Stimulated activated naive CD8-positive, alpha-beta T cell treated with anti-CD3 and anti-CD28 coated beads, Interleukin-15, amount 100 ng/mL, for 72 hours (primary cell): ENCODE measurements at places on chromosomes 4 and X.
A peak's percentile ranks its signal among the peaks of the same experiment; 100 is the strongest.

DNA sequence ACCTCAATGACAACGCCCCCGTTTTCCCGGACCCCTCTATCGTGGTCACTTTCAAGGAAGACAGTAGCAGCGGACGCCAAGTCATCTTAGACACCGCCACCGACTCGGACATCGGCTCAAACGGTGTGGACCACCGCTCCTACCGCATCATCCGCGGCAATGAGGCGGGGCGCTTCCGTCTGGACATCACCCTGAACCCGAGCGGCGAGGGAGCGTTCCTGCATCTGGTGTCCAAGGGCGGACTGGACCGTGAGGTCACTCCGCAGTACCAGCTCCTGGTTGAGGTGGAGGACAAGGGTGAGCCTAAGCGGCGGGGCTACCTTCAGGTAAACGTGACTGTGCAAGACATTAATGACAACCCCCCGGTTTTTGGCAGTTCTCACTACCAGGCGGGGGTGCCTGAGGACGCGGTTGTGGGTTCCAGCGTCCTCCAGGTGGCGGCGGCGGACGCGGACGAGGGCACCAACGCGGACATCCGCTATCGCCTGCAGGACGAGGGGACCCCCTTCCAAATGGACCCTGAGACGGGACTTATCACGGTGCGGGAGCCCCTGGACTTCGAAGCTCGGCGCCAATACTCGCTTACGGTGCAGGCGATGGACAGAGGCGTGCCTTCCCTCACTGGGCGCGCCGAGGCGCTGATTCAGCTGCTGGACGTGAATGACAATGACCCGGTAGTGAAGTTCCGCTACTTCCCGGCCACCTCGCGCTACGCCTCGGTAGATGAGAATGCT, 2.2 kb downstream of the FAT4 start:
- no peak for DNase-seq

DNA sequence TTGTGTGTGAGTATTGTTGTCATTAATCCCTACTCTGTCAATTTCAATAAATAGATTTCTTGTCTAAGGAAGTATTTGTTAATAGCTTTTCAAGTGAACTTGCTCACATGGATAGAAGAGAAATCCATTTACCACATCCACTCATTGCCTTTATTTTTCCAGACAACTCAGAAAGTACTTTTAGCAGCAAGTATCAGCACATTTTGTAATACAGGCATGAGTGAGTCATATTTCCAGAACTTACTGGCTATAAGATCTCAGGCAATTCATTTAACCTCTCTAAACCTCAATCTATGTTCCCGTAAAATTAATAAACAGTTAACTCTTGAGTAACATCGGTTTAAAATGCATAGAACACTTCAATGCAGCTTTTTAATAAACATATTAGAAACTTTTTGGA, 317.9 kb upstream of the PCDH7 start:
- no peak for DNase-seq

GRCh38 chrX:39152106-39152649, 350.9 kb downstream of the MID1IP1 start:
- DNase-seq, result peak; percentile 32

GRCh38 chr4:84531689-84532088, 32.6 kb upstream of the NKX6-1 start:
- DNase-seq, result no peak

GRCh38 chrX:47500554-47500953, 17.5 kb upstream of the ZNF41 start:
- DNase-seq, result no peak

- no peak for DNase-seq
Measured at GRCh38 chrX:72694170-72694569, 19.9 kb downstream of the PHKA1 start.

DNA sequence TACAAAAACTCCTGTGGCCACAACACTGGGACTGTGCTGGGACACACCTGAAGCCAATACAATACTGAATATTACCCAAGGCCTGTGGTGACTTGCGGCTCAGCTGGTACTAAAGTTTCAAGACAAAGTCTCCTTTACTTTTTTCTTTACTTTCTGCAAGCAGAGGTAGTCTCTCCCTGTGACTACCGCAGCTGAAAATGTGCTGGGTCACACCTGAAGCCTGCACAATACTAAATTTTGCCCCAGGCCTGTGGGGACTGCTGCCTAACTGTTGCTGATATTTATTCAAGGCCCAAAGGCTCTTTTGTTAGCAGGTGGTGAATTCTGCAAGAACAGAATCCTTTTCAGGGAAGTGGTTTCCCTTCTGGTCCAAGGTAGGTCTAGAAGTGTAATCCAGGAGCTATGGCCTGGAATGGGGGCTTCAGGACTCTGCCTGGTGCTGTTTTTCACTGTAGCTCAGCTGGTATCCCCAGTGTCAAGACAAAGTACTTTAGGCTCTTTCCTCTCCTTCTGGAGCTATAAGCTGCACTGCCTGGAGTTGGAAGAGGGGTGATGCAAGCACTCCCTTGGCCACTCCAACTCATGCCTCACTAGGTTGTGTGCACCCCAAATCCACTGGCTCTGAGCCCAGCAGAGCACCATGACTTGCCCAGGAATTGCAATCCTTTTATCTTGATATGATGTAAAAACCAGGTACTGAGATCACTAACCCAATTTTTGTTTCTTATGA, 489.4 kb downstream of the TECRL start:
- DNase-seq, result no peak

- DNase-seq, result no peak
Measured at GRCh38 chrX:63513825-63514568, 162.9 kb upstream of the SPIN4 start.

DNA sequence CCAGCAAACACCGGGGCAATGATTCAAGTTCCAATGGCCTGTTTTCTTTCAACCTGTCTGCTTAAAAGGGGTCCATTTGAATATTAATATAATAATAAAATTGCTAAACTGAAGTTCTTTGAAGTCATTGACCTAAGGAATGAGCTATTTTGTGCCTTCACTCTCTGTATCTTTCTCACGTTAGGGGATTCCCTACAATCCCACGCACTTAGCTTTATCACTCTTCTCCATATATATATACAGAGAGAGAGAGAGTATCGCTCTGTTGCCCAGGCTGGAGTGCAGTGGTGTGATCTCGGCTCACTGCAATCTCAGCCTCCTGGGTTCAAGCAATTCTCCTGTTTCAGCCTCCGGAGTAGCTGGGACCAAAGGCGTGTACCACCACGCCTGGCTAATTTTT, 83.9 kb upstream of the NWD2 start:
- no peak for DNase-seq

GRCh38 chr4:42293967-42294813, 103.1 kb upstream of the SHISA3 start:
- DNase-seq, result no peak

DNA sequence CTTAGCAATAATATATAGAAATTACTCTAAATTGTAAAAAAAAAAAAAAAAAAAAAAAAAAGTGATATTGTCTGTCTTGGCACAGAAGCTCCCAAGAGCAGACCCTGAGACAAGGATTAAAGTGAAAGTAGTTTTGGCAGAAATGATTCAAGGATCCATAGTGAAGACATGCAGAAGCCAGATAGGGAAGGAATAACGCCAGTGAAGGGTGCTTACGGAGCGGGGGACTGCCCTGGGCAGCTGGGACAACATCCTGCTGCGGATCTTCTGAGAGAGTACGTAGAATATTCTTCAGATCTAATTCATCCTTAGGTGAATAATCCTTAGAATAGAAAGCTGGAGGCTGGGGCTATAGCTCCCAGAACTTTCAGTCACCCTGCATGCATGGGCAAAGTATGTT, 39.8 kb downstream of the ARHGAP24 start:
- no peak for DNase-seq

- DNase-seq, result peak; percentile 22
Measured at GRCh38 chrX:56800801-56801200, 71.8 kb downstream of the NBDY start.

DNA sequence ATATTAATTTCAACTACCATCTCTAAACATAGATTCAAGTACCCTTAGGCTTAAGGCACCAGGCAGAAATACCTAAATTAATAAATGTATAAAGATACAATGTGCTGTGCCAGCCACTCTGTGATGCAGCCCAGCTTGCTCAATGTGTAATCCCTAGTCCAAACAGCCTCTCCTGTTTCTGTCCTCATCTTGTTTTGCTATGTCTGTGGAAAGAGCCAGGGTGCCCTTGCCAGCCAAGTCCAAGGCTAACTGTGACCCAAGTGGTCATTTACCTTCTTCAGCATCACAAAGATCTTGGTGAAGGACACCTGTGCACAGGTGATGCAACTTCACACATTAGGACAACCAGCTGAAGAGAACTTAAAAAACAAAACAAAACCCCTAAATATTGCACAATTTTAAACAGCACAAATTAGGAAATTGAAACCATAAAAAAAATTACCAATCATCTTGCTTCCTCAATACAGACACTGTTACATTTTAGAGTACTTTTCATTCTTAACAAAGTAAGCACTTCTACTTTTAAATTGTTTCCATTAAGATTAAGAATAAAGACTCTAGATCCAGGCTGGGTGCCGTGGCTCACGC, 89.6 kb downstream of the C4orf51 start:
- no peak for DNase-seq

- DNase-seq, result no peak
Measured at GRCh38 chrX:153468008-153468580, 2.3 kb downstream of the HAUS7 start.

- DNase-seq, result no peak
Measured at GRCh38 chrX:119236623-119237561, 807 bp downstream of the PGRMC1 start.

- no peak for DNase-seq
Measured at GRCh38 chr4:87803421-87803820, 4.1 kb downstream of the IBSP start.

DNA sequence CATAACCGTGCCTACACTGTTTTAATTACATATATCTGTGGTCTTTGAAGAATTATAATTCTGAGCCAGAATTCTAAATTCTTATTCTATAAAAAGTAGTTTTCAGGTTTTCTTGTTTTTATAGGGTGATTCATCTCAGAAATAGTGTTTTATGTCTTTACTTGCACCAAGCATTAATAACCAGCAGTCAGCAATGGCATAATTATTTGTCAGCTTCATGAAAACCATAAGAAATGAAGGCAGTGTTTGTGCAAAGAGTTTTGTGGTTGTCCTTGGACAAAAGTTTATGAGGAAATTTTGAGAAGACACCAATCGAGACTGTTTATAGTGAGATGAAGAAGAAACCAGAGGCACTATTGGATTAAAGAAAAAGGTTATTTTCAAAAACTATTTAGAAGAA, 37.2 kb downstream of the EDNRA start:
- DNase-seq, result no peak

DNA sequence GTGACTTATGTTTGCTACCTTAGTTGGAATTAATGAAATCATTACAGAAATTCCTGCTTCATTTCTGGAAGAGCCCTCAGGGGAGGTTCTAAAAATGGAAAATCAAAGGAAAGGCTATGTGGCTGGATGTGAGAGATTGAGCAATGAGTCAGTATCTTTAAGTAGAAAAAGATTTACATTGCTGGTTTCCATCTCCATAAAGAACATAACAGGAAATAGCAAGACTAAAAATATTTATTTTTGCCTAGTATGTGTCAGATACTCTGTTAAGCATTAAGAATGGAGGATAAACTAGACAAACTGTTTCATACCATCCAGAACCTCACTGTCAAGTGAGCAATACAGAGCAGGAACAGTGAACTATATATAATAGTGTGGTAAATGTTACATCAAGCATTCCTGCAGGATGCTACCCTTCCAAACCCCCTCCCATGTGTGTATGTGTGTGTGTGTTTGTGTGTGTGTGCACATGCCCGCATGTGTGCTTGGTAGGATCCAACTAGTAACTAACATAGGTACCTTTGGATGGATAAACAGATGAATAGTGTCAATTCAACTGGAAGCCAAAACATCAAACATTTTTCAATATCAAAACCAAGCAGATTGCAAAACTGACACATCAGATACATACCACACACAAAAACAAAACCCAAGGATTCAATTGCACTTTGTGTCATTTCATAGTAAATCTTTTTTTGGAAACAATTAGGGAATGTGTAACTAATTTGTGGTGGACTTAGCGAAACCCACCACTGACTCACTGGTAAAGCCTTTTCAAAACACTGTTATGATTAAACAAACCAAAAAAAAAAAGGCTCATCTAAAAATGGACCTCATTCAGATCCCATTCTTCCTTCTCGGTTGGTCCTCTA, 223.4 kb downstream of the SHROOM3 start:
- DNase-seq, result no peak

- DNase-seq, result no peak
Measured at GRCh38 chr4:185426960-185427688, 1.4 kb upstream of the UFSP2 start.

DNA sequence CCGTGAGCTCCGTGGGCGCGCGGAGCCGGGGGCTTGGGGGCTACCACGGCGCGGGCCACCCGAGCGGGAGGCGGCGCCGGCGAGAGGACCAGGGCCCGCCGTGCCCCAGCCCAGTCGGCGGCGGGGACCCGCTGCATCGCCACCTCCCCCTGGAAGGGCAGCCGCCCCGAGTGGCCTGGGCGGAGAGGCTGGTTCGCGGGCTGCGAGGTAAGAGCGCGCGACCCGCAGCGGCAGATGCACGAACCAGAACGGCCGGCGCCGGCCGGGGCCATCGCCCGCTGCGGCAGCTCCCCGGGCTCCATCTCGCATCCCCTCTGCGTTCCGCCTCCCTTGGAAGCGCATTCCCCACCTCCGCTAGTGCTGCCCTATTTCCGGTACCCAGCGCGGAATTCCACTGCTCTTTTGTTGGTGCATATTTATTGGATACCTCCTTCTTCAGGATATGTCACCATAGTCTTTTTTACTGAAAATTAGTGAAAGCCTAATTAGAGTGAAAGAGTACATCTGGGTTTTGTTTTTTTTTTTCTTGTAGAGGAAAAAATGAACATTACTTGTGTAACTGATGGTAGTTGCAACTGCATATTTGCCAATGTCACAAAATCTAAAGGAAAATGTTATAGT, 797 bp downstream of the PKD2 start:
- DNase-seq, result peak; percentile 17

GRCh38 chrX:24019448-24019847, 7.5 kb downstream of the KLHL15 start:
- DNase-seq, result no peak

DNA sequence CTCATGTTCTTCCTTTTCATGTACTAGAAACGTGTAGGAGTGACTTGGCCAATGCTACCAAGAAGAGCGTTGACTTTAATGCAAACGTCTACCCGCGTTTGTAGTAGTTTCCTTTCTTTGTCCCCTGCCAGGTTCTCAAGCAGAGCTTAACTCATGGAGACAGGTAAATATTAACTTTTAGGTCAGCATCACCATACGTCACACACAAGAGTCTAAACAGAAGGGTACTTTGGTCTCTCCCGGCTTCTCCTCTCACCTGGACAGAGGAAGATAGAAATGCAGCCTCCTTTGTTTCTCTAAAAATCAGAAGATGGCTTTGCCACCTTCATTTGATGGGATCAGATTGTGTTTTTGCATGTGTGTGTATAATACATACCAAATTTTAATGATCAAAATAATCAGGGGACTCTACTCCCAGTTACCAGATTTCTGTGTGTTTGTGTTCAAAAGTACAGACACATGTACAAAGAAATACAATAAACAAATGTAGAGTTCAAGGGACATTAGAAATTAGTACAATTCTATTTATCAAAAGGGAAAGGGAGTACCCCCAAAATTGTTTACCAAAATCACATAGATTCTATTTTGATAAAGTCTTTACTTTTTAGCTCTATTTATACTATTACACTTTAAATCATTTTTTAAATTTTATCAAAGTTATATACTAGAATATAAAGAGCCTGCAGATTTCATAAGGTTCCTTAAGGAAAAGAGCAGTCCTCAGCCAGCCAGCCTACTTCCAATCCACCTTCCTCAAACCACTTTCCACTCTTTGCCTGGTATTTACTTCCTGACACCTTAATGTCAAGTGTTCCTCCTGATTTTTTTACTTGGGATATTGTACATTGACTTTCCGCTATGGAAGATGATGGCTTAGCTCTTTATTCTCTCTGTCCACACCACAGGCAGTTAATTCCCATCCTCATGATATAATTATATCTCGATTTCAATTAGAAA, 195.5 kb downstream of the RELL1 start:
- DNase-seq, result no peak
